ENCODE measurements at places on chromosomes 16 and 17.
A peak's percentile ranks its signal among the peaks of the same experiment; 100 is the strongest.

DNA sequence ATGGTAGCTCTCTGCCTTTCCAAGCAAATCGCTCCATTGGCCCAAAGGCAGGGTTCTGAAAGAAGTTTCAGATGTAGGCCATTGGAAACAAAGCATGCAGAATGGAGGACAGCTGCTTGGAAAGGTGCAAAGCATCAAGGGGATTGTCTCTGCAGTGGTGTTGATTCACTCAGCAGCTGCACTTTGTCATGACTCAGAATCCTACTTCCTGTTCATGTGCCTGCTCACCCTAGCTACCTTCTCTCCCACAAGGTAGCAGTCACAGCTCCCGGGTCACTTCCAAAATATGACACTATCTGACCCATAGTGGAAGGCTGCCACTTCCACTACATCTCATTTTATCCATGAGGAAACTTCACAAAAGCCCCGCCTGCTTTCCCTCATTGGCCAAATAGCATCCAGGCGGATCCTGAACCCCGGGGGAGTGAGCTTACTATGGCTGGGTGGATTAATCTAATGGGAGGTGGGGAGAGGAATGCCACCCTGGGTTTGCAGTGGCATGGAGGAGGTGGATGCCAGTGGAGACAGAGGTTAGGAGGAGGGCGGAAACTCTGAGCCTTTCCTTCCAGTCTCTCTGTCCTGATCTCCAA, 74.7 kb upstream of the NKD1 start:
- peak; percentile 16 for DNase-seq

DNA sequence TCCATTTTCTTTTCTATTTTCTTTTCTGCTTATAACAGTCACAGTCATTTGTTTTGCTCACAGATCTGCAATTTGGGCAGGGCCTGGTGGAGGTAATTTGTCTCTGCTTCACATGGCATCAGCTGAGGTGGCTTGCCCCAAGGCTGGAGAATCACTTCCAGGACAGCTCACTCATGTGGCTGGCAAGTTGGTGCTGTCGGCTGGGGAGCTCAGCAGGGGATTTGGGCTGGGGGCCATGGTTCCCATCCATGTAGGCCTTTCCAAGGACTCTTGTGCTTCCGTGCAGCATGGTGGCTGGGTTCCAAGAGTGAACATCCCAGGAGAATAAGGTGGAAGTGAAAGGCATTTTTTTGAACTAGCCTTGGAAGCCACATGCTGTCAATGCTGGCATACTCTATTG, 85.7 kb downstream of the MGAT5B start:
- DNase-seq: no peak

DNA sequence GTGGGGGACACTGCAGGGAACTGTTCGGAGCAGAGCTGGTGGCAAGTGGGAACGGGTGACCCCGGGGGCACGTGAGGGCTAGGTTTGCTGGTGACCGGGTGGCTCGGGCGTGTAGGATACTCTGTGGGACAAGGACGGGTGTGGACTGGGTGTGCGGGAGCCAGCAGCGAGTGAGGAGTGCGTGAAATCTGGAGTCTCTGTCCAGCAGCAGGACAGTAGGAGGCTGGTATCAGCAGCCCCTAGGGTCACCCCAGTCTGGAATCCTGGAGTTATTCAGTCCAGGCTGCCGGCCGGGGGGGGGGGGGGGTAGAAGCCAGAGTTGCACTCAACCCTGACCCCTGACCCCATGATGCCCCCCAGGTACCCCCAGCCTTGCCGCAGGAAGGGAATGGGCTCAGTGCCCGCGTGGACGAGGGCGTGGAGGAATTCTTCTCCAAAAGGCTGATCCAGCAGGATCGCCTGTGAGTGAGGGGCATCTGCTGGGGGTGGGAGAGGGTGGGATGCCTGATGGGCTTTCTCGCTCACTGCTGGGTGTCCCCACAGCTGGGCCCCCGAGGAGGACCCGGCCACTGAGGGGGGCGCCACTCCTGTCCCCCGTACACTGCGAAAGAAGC, 6.2 kb downstream of the ACD start:
- DNase-seq: no peak

- DNase-seq: no peak
Observed at GRCh38 chr17:72766761-72767356, 325.6 kb downstream of the SLC39A11 start.

GRCh38 chr16:83627996-83628395, 179.8 kb upstream of the HSBP1 start:
- DNase-seq: no peak

- no peak for DNase-seq
Observed at GRCh38 chr17:32523017-32523680, 36.4 kb downstream of the CDK5R1 start.

DNA sequence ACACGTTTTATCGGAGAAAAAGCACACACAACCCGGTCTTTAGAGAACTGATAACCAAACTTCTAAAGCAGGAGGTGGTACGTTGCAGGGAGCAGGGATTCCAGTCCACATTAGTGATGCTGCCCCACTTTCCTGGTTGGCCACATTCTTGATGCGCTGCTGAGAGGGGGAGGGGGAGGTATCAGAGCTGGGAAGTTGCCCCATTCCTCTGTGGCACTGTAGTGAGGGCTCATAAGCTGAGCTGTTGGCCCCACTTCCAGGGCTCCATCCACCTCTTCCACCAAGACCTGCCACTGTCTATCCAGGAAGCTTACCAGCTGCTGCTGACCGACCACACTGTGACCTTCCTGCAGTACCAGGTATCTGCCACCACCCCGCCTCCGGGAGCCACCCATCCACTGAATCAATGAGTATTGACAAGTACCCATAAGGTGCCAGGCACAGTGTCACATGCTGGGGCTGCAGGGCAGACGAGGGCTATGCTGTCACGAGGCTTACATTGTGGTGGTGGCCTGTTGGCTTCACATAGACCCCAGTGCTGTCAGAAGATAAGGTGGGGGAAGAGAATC, 1.1 kb downstream of the TSEN54 start:
- no peak for DNase-seq

GRCh38 chr16:23146877-23147601, 2.2 kb downstream of the USP31 start:
- no peak for DNase-seq

GRCh38 chr16:58732545-58733247, 1.4 kb downstream of the GOT2 start:
- no peak for DNase-seq

DNA sequence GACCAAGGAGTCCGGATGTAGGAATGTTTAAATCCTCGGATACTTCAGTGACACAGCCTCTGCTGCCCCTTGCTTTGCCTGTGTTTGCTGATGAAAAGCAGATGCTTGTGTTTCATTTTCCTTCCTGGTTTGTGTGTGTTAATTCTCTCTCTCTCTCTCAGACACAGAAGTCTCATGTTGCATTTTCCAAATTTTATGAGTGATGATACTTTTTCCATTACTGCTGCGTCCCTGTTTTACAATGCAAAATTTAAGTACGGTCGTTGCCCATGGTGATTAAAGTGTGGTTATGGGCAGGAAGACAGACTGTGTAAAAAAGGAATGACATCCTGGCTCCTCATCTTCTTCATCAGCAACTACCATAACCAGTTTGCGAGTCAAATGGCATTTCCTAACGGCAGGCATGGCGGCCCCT, 5.7 kb downstream of the RMI2 start:
- no peak for DNase-seq

- DNase-seq: no peak
Observed at GRCh38 chr17:30599428-30600059, 122.3 kb downstream of the GOSR1 start.

DNA sequence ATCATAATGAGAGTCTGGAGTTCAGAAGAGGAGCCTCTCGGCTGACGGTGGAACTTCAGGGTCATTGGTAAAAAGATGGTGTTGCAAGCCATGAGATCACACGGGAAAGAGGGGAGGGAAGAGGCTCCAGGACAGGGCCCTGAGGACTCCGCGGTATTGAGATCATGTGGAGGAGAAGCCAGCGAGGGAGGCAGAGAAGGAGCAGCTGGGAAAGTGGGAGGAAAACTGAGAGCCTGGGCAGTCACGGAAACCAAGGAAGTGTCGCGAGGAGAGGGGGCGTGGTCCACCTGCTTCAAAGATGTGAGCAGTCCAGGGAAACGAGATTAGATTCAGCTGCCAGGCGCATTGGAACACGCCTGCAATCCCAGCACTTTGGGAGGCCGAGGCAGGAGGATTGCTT, 27.7 kb upstream of the SBK1 start:
- DNase-seq: no peak

GRCh38 chr17:37671028-37671823, 28.0 kb upstream of the DDX52 start:
- DNase-seq: peak; percentile 59

DNA sequence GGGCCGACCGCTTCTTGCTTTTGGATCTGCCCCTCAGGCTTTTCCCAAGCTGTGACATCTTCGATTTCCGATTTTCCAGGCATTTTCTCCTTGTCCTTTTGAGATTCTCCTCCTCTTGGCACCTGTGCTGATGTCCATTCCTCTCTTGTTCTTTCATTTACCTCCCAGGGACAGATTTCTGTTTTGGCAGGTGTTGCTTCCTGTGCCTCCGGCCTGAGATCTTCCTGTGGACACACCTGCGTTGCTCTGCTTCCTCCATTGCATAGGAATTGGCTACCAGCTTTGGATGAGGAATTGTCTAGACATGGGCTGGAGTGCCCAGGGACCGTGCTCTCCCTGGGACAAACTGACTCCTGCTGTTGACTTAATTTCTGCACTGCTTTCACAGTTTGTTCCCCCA, 15.1 kb downstream of the GPR179 start:
- no peak for DNase-seq

Data from DMS153 (cell line).